IPS DF 6.9 (cell line): ENCODE measurements at places on chromosomes 4 and X.

- no peak overlapping the region for H3K4me3 ChIP-seq
- no peak for DNase-seq
Observed at GRCh38 chr4:3780347-3781171, 14.4 kb downstream of the ADRA2C start.

- H3K27me3 ChIP-seq: no peaks in the 10 kb centered on the region
- H3K27ac ChIP-seq: no peak overlapping the region
- DNase-seq: no peak
Observed at GRCh38 chrX:17567187-17567586, 170.1 kb upstream of the SCML1 start.

DNA sequence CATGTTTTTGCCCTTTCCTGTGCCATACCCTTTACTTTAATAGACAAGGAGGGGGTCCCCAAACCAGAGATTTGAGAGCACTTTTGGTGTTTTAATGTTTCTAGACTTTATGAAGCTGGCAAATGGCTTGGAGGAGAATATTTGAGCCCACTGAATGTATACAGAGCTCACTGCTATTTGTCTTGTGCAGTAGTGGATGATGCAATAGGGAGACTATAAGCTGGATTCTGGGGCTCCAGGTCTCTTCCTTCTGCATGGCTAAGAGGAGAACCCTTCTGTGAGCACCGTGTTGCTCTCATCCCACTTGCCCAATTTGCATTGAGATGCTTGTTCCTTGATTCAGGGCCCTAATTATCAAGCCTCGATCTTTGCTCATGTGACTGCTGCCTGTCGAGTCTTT lies 8.9 kb upstream of the PUDP start:
- H3K36me3 ChIP-seq: no peaks in the 10 kb centered on the region
- H3K27me3 ChIP-seq: no peaks in the 10 kb centered on the region
- 0 out of 2 replicates have a peak, but pooled peaks cover 3% of the 10 kb centered on the region for H3K4me1 ChIP-seq
- DNase-seq: no peak

- no peak overlapping the region for H3K27ac ChIP-seq
- H3K4me1 ChIP-seq: peaks cover 4% of the 10 kb centered on the region
- no peak overlapping the region for H3K4me3 ChIP-seq
- H3K36me3 ChIP-seq: no peaks in the 10 kb centered on the region; the same call in 1 of the 2 replicates
- H3K27me3 ChIP-seq: no peaks in the 10 kb centered on the region
Observed at GRCh38 chrX:108177351-108178142, 86.0 kb downstream of the ATG4A start.

DNA sequence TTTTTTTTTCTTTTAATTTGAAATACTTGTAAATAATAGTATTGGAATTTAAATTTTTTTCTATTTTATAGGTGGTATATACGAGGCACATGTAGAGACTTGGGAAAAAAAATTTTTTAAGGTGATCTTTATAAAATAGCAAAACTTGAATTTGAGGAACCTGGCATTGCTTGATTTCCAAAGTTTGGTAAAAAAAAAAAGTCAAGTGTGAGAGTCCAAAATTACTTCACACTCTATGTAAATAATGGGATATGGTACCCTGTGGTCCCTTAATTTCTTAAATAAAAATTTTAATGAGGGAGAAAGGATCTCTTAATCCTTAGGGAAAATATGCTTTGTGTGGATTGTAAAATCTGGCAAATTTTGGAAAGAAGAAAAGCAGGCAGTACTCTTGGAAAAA lies 19.0 kb downstream of the SPRY1 start:
- H3K27ac ChIP-seq: no peak overlapping the region
- no peak for DNase-seq
- H3K36me3 ChIP-seq: no peaks in the 10 kb centered on the region
- H3K4me3 ChIP-seq: no peak overlapping the region

- DNase-seq: no peak
- H3K36me3 ChIP-seq: no peaks in the 10 kb centered on the region
- H3K27ac ChIP-seq: no peak overlapping the region
- no peaks in the 10 kb centered on the region; the same call in 1 of the 2 replicates for H3K4me1 ChIP-seq
Observed at GRCh38 chr4:177191586-177191985, 118.1 kb upstream of the NEIL3 start.

DNA sequence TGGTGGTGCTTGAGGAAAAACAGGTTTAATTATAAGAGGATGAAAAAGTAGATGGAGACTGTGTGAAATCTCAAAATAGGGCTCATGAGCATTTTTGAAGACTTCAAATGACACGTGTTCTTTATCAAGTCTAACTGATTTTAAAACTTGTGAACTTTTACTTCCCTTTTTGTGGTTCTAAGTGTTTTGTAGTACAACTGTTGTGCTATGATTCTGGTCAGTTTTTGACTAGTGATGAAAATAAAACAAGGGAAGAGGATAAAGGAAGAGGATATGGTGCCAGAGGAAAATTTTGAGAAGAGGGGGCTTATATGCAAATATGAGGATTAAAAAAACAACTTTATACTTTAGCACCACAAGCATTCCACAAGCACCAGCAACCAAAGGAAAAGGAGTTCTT lies 644.0 kb downstream of the RPA4 start:
- H3K27me3 ChIP-seq: no peaks in the 10 kb centered on the region
- no peak overlapping the region for H3K27ac ChIP-seq
- H3K4me1 ChIP-seq: no peaks in the 10 kb centered on the region
- DNase-seq: no peak
- no peaks in the 10 kb centered on the region for H3K36me3 ChIP-seq
